ENCODE measurements at places on chromosomes 16 and 17.

DNA sequence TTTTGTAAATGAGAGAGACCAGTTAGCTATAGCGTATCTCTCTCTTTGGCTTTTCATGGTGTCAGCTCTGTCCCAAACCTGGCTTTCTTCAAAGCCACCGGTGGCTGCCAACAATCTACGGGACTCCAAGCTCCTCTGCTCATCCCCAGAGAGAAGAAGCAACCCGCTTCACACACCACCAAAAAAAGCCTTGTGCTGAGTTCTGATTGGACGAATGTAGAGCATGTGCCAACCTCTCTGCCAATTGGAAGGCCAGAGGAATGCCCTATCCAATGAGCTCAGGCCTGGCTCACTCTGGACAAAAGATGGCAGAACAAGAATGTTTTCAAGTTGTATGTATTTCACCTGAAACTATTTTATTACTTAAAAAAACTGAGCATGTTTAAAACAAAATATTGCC, 202.4 kb downstream of the C16orf95 start:
- no peak for DNase-seq

DNA sequence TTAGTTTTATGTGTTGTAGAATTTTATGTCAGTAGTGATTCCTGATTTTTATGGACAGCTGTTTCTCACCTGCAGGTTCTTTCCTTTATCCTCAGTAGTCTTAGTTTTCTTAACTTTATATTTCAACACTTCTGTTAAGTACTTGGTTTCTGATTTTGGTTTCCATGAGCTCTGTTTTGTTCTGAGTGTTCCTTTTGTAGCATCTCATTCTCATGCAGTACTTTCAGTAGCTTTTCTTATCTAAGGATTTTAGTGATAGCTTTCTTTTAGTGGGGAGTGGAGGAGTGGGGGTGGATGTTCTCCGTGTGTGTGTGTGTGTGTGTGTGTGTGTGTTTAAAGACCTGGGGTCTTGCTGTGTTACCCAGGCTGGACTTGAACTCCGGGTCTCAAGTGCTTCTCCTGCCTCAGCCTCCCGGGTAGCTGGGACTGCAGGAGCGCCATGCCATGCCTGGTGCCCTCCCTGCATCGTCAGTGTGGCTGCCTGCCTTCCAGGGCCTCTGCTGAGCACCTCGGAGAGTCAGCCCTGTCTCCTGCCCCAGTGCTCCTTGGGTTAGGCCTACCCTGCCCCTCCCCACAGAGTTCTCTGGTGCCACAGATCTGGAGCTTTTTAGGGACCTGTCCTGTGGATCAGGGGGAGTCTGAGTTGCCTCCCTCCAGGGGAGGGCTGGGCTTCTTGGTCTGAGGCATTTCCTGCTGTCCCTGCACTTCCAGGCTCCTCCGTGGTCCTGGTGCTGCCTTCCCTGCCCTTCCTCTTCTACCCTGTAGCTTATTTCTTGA, 4.3 kb upstream of the ZNF750 start:
- DNase-seq: no peak

DNA sequence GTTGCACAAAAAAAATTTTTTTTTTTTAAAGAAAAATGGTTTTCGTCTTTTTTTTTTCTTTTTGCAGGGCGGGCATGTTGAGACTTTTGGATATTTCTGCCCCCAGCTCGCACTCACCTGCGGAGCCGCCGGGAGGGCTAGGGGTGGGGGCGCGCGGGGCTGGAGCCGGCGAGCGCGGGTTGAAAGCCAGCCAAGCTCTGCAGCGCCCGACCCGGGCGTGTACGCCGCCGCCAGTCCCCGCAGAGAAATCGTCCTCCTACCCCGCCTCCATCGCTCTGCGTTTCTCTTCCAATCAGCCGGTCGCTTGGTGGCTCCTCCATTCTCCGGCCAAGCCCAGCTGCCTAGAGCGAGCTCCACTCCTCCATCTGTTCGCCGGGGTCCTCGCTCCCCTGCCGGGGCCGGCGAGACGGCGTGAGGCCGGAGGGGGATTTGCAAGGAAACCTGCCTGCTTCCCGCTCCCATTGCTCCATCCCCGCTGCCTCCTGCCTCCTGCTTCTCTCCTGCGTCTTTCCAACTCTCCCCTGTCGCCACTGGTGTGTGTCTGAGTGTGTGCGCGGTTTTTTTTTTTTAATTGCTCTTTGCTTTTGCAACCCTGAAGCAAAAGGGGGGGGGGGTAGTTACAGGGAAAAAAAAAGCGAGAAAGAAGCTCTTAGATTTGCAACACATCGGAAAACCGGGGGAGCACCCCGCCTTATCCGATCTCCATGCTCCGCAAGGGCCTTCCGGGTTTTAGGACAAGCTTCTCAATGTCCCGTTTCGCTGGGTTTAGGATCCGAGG, 1.8 kb upstream of the UBTF start:
- DNase-seq: peak; percentile 77

- DNase-seq: no peak
Observed at GRCh38 chr16:86303787-86304678, 206.3 kb upstream of the FOXF1 start.

DNA sequence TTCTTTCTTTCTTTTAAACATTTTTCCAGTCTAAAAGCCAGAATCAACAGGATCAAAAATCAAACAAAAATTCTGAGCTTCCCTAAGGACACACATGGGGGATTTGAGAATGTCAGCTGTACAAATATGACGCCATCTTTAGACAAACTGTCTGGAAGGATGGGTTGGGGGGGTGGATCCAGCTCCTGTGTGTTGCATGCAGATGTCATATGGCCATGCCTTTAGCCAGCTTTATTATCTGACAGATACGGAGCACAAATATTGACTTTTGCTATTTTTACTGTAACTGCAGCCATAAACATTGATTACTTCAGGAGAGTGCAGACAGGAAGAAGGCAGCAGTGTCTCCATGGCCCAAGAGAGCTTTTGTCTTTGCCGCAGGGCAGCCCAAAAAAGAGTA, 279.4 kb upstream of the ELAC2 start:
- no peak for DNase-seq

- no peak for DNase-seq
Observed at GRCh38 chr16:15494236-15494635, 59.8 kb downstream of the BMERB1 start.

DNA sequence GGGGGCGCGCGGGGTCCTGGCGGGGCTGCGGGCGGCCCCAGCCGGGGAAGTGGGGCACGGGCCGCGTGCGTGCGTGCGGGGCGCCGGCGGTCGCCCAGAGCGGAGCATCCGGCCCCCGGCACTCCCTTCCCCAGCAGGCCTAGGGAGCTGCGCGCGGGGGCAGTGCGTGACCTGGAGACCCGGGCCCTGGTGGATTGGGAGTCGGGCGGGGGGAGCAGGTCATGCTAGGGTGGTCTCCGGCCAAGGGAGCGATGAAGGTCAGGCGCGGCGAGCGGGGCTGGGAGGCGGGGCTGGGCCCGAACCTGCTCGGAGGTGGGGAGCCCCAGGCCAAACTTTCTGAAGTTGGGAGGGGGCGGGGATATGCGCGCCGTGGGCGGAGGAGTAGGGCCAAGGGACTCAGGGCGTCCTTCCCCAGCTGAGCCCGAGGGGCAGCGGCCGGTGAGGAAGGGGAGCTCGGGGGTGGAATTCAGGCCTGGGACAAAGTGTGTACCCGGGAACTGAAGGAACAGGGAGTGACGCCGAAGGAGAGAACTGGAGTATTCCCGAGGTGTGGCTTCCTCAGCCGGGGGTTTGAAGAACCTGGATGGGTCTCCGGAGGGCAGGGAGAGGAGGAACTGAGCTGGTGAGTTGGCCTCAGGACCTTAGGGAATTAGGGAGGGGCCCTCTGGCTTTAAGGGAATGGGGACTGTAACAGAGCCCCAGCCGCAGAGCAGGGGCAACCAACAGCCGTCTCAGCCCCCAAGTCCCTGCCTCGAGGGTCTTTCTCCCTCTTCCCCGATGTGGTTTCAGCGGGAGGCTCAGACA, 589 bp downstream of the XYLT2 start:
- DNase-seq: no peak

- DNase-seq: no peak
Observed at GRCh38 chr17:13864521-13864920, 204.8 kb upstream of the COX10 start.

DNA sequence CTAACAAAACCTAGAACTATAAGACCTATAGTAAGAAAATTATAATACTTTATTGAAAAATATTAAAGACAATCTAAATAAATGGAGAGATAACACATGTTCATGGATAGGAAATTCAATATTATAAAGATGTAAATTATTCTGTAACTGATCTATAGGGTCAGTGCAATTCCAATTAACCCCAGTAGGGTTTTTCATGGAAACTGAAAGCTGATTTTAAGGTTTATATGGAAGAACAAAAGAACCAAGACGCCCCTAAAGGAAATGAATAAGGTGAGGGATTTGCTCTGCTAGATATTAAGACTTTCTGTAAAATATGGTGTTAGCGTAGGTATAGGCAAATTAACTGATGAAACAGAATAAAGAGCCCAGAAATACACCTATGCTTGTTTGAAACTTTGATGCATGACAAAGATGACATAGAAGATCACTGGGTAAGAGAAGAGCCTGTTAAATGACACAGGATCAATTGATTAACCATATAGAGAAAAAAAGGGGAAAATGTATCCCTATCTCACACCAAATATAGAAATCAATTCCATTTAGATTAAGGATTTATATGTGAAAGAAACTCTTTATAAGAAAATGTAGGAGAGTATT, 3.0 kb downstream of the ICAM2 start:
- DNase-seq: no peak

- DNase-seq: no peak
Observed at GRCh38 chr17:15946611-15947120, 1.7 kb downstream of the ADORA2B start.

DNA sequence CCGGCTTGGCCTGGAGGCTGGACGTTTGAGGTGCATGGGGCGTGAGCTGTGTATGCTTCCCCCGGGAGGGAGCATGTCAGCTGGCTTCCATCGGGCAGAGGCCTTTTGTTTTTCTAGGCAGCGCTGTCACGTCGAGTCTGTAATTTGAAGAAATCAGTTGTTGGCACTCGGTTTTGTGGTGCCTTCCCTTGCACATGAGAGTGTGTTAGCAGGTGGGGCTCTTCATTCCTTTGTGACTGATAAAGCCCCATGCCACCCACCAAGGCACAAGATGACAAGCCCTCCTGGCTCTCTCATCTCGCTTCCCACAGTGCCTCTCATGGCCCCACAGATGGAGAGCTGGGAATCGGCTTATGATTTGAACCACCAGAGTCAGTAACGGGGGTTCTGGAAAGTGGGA, 72.1 kb downstream of the BANP start:
- no peak for DNase-seq

DNA sequence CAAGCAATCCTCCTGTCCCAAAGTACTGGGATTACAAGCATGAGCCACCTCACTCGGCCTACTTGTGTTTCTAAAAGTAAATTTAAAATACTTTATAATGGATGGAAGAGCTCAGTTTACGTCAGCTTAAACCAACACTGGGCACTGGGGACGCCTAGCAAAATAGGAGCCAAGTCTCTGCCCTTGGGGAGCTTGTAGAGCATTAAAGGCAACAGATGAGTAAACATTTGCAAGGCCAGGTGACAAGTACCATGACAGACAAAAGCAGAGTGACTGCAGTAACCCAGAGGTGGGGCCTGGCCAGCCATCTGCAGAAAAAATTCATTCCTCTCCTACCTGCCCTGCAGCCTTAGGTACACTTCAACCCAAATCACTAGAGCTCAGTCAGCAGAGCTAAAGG, 12.1 kb upstream of the NLK start:
- DNase-seq: no peak

DNA sequence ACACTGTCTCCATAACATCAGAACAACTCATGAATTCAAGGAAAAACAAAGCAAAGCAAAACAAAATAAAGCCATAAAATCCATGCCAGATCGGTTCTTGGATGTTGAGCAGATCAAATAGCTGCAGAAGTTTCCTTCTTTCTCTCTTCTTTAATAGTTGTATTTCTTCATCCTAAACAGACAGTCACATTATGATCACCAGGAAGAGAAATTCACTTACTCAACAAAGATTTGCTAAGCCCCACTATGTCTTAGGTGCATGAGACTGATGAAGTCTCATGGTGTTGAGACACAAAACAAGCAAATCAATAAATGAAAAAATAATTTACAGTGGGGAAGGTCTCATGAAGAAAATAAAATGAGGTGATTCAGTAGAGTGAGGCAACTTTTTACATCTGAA, 72.8 kb downstream of the WIPI1 start:
- DNase-seq: no peak

DNA sequence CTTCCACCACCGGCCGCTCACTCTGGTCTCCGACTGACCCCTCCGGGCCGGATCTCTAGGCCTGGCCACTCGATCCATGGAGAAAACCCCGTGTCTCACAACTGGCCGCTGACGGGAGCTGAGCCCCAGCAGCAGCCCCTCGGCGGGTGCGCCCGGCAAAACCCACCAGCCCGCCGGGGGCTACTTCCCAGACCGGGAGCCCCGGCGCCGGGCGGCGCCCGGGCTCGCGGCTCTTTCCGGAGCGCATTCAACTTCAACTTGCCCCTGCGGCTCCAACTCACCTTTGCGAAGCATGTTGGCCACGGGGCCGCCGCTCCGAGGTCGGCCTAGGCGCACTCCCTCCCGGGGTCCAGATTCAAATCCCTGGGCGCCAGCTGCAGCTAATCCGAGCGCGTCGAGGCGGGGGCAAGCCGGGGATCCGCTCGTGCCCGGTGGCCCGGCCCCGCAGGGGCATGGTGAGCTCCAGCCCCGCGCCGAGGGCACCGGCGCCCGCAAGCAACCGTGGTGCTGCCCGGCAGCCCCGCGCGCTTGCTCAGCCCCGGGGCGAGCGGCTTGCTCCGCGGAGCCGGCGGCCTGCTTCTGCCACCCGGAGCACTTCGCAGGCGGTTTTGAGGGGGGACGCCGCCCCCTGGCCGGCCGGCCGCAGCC, 438 bp downstream of the RTN4RL1 start:
- no peak for DNase-seq

DNA sequence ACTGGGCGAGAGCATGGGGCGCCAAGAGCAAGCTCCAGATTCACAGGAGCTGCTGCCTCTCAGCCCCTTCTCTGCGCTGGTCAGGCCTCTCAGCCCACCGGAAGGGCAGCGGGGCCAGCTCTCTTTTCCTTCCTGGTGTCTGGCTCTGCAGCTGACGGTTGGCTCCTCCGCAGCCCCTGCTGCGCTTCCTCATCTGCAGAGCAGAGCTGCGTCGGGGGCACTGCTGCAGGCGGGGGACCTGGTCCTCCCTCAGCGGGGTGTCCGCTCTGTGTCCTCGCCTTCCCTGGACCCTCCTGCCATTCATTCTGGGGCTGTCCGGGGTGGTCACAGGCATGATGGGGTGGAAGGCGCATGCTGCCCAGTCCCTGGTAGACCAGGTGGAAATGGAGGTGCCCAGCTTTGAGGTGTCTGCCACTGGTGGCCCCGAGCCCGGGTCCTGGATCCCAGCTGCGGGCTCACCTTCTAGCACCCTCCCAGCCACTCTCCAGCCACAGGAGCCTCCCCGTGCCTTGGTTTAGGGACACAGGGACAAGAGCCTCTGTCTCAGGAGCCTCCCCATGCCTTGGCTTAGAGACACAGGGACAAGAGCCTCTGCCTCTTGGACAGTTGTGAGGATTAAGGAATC, 84.8 kb downstream of the IRF8 start:
- DNase-seq: no peak

Data from pons (tissue), 1 donor.